ENCODE measurements at places on chromosomes 12 and 14.

- no peak for DNase-seq
Observed at GRCh38 chr14:105456736-105457617, 17.6 kb upstream of the CRIP2 start.

GRCh38 chr12:100833282-100833681 lies 38.7 kb downstream of the ANO4 start:
- no peak for DNase-seq

GRCh38 chr12:112170376-112170775 lies 45.0 kb downstream of the TRAFD1 start:
- DNase-seq, result peak; percentile 24

GRCh38 chr14:93706360-93706955 lies 81.8 kb downstream of the PRIMA1 start:
- DNase-seq, result no peak

DNA sequence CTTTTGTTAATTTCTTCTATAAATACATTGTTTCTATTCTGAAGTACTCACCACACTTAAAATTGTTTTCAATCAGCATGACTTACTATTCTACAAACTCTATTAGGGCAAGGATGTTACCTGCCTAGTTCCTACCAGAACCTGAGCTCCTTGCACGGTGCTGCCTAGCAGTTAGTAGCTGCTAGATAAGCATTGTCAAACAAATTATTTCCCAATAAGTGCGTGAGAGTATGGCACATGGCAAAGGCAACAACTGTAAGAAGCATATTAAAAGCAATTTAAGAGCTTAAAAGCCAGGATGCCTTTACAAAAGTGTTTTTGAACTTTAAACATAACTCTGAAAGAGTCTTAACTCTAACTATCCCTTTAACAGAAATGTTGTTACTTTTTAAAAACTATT lies 8.2 kb upstream of the LYZ start:
- DNase-seq, result no peak

- DNase-seq, result no peak
Observed at GRCh38 chr12:121034616-121035305, 4.3 kb downstream of the OASL start.

All from stimulated activated CD4-positive, alpha-beta T cell treated with anti-CD3 and anti-CD28 coated beads, Interleukin-12 subunit alpha, Interleukin-12 subunit beta, amount 100 ng/mL, for 4 hours (primary cell).